T-helper 17 cell (primary cell): ENCODE measurements at places on chromosomes 2 and 18.

DNA sequence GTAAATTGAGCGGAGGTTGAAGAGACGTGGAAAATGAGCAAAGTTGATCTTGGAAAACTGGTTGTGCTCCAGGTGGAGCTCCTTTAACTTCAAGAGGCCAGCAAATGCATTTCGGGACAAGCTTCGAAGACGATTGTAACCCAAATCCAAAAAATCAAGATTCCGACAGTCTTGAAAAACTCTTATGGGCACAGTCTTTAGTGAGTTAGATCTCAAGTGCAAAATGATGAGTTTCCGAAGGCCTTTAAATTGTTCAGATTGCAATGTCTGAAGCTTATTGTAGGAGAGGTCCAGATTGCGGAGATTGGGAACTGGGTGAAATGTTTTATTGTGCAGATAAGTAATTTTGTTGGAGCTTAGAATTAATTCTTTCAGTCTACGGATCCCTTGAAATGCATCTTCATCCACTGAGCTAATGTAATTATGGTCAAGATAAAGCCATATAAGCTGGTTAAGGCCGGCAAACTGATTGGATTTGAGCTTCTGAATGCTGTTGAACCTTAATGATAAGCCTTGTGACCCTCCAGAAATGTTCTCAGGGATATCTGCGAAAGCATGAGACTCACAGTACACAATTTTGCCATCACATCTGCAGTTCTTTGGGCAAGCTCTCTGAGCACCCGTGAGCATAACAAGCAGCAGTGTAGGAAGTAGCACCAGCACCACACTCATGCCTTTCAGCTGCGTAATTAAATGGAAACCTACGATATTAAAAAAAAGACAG, 2.9 kb downstream of the LRRTM4 start:
- H3K4me1 ChIP-seq: no peaks in the 10 kb centered on the region
- no peak overlapping the region for H3K27ac ChIP-seq
- no peaks in the 10 kb centered on the region for H3K27me3 ChIP-seq
- H3K36me3 ChIP-seq: no peaks in the 10 kb centered on the region
- no peak for DNase-seq
- no peak overlapping the region for H3K4me3 ChIP-seq

DNA sequence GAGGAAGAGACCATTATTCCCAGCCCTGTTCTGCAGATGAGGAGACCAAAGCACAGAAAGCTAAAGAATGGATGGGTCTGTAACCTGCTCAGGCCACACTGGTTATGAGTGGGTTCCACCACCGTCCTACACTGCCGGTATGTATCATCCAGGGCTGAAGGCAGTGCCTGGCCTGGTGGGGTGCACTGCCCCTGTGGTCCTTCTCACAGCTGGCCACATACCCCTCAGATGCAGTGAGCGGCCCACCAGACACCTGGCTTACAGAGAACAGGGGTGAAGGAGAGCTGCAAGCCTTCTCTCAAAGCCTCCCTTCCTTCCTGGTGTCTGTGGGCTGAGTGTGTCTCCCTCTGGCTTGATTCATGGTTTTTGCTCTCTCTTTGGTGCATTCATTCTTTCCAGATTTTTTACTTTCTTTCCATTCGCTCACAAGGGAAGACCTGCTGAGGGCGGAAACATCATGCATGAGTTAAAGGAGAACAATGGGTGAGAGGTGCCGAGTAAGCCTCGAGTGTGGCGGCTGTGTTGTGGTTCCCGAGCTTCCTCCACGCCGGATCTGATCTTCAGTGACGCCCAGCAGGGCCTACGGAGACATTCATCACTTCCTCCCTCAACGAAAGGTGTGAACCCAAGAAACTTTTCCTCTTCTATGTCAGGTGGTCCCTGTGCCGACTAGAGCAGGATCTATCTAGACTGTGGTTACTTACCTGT, 62.1 kb upstream of the REL start:
- H3K27ac ChIP-seq: peak overlapping the region; percentile 87
- DNase-seq: peak; percentile 55
- H3K36me3 ChIP-seq: no peaks in the 10 kb centered on the region

DNA sequence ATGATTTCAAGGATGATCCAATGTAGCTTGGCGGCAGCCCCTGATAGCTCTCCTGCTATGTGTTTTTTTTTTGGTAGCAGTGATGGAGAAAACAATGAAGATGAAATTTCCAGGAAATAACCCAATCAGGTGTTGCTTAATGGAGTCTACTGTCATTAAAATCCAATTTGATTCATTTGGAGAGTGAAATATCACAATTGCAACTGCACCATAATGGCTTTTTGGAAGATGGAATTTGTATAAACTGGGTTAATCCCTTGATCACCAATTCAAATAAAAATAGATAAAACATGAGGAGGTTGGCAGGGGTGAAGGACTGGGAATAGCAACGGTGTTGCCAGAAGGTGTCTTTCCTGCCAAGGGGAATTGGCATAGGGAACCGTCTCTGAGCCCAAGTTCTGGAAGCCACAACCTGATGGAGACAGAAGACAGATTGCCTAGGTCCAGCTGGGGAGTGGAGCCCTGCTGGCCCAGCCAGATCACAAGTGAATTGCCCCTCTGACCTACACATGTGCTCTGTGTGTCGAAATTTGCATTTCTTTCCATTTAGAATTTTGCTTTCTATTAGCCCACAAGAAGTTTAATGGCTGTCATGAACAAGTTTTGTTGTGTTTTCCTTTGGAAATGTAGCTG, 170.3 kb upstream of the SPRED2 start:
- no peak overlapping the region for H3K27ac ChIP-seq
- DNase-seq: no peak
- H3K27me3 ChIP-seq: peaks cover 17% of the 10 kb centered on the region
- H3K4me3 ChIP-seq: no peak overlapping the region
- peaks cover 3% of the 10 kb centered on the region for H3K4me1 ChIP-seq

GRCh38 chr18:71040161-71040560, 751.3 kb downstream of the SOCS6 start:
- no peaks in the 10 kb centered on the region for H3K27me3 ChIP-seq
- H3K4me1 ChIP-seq: no peaks in the 10 kb centered on the region
- no peak overlapping the region for H3K4me3 ChIP-seq
- H3K36me3 ChIP-seq: no peaks in the 10 kb centered on the region
- DNase-seq: no peak
- H3K27ac ChIP-seq: no peak overlapping the region

GRCh38 chr2:72092111-72092510, 55.6 kb downstream of the CYP26B1 start:
- DNase-seq: no peak
- peaks cover 7% of the 10 kb centered on the region for H3K27me3 ChIP-seq
- no peaks in the 10 kb centered on the region for H3K36me3 ChIP-seq
- no peak overlapping the region for H3K4me3 ChIP-seq

DNA sequence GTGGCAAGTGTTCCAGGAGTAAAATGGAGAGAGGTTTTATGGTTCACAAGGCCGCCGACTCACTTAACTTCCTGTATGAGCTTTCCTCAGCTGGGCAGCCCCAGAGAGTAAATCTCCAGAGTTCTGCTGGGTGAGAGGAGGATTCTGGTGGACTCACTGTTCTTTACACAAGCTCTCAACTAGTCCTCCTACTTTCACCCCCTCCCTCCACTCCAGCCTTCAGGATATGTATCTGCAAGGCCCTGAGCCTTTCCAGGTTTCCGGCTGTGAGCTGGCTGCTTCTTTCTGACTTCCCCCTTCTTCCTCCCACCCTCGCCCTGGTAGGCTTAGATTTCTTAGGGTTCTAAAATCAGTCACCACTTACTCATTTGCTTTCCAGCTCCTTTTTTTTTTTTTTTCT, 34.0 kb downstream of the EML6 start:
- peaks cover 2% of the 10 kb centered on the region for H3K36me3 ChIP-seq
- H3K27ac ChIP-seq: no peak overlapping the region
- no peak overlapping the region for H3K4me3 ChIP-seq
- peaks cover 6% of the 10 kb centered on the region for H3K4me1 ChIP-seq
- DNase-seq: no peak

GRCh38 chr2:3117650-3118216, 259.9 kb downstream of the EIPR1 start:
- no peak for DNase-seq
- H3K4me3 ChIP-seq: no peak overlapping the region
- H3K27ac ChIP-seq: no peak overlapping the region
- no peaks in the 10 kb centered on the region for H3K4me1 ChIP-seq
